GM04504 (cell line): ENCODE measurements at places on chromosomes 3 and 15.

DNA sequence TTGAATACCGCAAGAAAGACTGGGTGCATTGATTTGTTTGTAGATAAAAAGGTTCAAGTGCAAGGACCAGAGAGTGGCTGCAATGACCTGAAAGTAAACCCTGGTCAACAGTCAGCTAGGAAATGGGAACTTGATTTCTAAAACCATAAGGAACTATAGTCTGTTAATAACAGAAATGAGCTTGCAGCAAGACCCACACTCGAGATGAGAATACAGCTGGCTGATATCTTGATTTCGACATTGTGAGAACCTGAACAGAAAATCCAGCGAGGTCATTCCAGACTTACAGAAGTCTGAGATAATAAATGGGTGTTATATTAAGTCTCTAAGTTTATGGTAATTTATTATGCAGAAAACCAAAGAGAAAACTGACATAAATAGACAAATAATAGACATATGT, 177.3 kb downstream of the NFKBIZ start:
- no peak for DNase-seq

DNA sequence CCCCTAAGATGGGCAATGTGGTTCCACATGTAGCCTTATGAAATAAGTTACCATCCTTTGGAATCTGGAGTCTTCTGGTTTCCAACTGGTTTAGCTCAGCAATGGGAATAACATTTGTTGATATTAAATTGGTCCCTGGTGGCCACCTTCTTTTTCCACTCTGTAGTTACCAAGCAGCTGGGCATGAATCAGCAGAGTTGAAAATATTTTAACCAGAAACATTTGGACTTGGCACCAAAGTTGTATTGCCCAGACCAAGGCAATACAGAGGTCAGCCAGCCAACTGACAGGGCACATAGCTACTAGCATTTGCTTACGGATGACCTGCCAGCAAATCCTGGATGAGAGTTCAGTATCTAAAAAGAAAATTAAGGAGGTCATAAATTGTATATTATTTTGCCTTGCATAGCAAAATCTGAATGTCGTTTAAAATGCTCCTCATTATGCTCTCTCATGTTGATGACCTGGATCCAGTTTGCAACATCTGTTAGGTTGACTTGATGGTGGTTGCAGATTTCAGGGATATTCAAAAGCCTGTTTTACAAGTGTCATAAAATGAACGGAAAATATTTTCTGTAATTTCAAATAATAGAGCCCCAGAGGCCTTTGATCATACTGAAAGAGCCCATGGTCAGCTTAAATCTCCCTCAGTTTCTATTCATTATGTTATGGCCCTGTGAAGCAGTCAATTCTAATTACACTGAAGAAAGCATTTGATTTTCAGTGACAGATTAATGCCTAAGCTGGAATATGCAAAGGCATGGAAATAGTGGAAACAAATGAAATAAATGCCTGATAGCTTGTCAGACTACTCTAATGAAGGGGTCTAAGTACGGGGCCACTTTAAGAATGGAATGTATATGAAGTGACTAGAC, 54.6 kb downstream of the PPM1L start:
- no peak for DNase-seq

GRCh38 chr15:22786868-22787698, 639 bp downstream of the NIPA1 start:
- peak; percentile 5 for DNase-seq

DNA sequence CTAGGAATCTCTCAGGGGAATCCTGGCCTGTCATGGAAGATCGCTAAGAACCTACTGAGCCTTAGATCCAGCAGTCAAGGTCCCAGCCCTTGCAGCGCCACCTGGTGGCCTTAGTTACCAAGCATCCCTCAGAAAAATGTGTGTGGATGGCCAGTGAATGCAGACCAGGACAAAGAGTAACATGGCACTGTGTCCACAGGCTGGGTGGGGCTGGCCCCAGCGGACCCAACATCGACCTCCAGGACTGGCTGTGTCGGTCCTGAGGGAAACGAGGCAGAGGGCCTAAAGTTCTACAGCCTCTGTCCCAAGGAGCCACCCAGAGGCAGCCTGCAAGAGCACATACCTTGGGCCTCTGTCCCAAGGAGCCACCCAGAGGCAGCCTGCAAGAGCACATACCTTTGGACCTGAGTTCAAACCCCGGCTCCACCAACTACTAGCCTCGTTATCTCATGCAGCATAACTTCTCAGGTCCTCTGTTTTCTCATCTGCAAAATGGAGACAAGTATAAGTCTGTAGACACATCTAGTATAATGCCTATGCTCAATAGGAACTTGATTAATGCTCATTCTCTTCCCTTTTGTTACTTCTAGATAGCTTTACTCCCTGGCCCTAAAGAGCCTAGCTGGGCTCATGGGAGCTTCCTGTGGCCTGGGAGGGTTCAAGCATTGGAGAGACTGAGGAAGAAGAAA, 57.5 kb upstream of the HERC1 start:
- DNase-seq = peak; percentile 50

DNA sequence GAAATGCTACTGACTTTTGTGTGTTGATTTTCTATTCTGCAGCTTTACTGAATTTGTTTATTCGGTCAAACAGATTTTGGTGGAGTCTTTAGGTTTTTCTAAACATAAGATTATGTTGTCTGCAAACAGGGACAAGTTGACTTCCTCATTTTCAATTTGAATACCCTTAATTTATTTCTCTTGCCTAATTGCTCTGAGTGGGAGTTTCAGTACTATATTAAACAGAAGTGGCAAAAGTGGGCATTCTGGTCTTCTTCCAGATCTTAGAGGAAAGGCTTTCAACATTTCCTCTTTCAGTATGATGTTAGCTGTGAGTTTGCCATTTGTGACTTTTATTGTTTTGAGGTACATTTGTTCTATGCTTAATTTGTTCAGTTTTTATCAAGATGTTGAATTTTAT, 268.5 kb downstream of the WNT5A start:
- DNase-seq = no peak

DNA sequence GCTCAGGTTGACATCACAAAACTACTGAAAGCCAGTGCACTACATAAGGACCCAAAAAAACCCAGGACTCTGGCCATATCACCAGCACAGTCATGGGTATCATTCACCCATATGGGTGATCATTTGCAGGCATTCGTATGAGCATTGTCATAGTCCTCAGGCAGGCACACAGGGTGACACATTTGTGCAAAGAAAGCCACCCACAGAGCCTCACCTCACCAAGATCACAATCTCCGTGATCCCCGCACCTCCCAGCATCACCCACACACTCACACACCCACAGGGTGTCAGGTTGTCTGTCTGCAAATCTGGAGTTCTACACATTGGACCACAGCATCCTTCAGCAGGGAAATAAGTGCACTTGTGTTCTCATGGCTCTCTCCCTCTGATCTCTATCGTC, 166.0 kb upstream of the LPP start:
- DNase-seq = no peak

- no peak for DNase-seq
Measured at GRCh38 chr3:142618917-142619461, 22.8 kb downstream of the PLS1 start.

DNA sequence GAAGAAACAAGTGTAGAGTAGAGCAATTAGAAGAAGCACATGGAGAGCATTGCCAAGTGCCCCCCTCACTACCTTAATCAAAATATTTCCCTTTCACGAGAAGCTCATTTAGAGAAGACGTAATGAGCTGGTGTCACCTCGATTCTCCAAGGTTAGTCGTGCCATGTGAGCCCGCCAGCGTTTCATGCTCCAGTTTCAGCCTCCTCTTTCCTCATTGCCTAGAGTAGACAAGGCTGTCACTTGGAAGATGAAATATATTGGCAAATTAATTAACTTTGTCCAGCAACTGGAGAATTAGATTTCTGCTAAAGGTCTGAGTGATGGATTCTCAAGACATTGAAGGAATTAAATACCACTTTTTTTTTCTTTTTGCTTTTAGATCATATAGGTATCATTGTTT, 399.6 kb downstream of the TUSC7 start:
- no peak for DNase-seq

GRCh38 chr3:42148982-42149432, 57.9 kb downstream of the TRAK1 start:
- peak; percentile 34 for DNase-seq

DNA sequence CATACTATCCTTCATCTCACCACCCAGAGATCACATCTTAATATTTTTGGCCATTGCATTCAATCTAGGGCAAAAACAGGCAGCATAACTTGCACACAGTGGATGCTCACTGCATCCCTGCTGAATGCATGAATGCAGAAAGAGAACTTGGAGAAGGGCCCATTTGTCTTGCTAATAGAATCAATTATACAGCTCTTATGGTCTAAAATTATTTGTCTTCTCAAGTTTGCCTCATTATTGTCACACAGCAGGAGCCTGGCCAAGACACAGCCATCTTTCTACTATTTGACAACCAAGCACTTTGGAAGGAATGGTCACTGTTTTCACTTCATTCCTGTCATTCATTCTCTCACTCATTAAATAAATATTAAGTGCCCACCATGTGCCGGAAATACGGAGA, 1.2 kb upstream of the ARHGEF26 start:
- no peak for DNase-seq

- DNase-seq = peak; percentile 28
Measured at GRCh38 chr15:95202569-95203349, 971.4 kb downstream of the MCTP2 start.

DNA sequence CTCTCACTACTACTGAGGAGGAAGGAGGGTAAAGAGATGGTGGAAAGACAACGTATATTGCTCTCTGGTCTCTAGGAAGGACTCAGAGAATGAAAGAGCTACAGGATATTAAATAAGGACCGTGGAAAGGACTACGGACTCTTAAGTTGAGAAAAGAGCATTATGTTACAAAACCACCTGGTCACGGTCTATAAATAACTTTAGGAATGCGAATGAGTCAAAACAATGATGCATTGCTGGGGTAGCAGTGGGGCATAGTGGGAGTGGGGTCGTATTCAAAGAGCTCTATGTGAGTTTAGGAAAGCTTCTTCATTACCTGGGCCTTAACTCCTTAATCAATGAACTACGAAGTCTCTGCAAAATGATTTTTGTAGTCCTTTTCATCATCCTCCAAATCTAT, 295.7 kb upstream of the SOX14 start:
- no peak for DNase-seq

- DNase-seq = no peak
Measured at GRCh38 chr3:134838599-134838998, 43.5 kb downstream of the EPHB1 start.

DNA sequence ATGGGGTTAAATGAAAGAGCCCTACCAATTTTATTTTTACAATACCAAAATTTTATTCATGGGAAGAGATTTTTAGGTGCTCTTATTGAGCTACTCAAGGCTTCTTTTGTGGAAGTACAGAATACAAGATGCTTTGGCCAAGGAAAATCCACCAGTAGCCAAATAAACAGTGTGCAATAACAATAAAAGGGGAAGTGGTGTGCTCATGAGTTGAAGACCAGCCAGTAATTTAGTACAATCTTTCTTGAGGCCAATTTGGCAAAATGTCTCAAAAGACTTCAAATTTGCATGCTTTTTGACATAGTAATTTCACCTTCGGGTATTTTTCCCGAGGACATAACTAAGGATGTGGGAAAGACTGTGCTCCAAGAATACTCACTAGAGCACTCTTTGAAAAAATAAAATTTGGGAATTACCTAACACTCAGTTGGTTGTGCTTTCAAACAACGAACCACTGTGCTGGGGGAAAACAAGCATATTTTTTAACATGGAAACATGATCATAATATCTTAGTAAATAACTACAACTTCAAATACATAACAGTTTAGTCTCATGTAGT, 294.0 kb downstream of the DIPK2A start:
- DNase-seq = no peak

GRCh38 chr3:134652409-134652831, 1.6 kb upstream of the KY start:
- DNase-seq = no peak

- no peak for DNase-seq
Measured at GRCh38 chr3:24510030-24510648, 15.5 kb upstream of the THRB start.

GRCh38 chr3:34268032-34268709, 469.7 kb downstream of the PDCD6IP start:
- DNase-seq = no peak

DNA sequence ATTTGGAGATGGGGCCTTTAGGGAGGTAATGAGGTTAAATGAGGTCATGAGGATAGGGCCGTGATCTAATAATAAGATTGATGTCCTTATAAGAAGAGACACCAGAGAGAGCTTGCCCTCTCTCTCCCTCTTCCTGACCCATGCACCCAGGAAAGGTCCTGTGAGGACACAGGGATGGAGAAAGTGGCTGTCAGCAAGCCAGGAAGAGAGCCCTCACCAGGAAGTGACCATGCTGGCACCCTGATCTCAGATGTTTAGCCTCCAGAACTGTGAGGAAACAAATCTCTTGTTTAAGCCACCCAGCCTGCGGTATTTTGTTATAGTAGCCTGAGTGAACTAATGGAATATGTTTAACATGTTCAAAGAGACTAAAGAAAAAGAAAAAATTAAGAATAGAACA, 15.3 kb upstream of the GNB5 start:
- DNase-seq = no peak

GRCh38 chr3:146966124-146966523, 361.0 kb upstream of the PLSCR5 start:
- no peak for DNase-seq

GRCh38 chr3:16378920-16379319, 113.9 kb downstream of the OXNAD1 start:
- no peak for DNase-seq

DNA sequence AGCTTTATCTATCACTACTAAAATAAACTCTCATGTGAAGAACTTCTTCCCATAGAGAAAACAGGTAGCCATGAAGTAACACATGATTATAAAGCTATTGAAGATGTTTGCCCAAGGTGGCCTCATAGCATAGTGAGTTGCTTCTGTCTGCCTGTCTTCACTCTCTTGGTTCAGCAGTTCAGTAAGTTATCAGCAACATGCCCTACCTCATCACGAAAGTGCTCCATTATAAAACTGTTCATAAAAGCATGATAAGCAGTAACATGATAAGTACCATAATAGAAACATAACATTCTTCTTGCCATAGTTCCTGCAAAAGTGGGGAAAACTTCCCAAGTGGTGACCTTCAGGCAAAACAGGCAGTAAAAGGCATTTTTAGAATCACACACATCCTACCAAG, 45.6 kb downstream of the MRPL3 start:
- no peak for DNase-seq

GRCh38 chr3:10688548-10689172, 127.4 kb upstream of the SLC6A11 start:
- no peak for DNase-seq

- DNase-seq = no peak
Measured at GRCh38 chr15:80749589-80749988, 29.6 kb upstream of the CEMIP start.

DNA sequence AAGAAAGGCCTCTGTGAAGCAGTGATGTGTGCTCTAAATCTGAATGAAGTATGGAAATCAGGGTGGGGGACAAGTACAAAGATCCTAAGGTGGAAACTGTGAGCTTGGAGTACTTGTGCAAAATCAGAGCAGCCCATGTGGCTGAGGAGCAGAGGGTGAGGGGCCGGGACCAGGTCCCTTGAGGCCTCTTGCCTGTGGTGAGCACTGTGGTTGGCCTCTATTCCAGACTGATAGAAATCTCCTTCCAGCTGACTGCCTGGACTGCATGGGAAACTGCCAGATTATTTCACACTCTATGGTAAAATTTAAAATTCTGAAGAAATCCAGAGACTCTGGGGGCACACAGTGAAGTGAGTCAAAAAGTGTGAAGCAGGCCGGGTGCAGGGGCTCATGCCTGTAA, 81.4 kb downstream of the TM4SF4 start:
- DNase-seq = no peak
